ENCODE measurements at places on chromosomes 12 and 14.

GRCh38 chr14:91927800-91928199 is 19.7 kb downstream of the FBLN5 start:
- DNase-seq = no peak

DNA sequence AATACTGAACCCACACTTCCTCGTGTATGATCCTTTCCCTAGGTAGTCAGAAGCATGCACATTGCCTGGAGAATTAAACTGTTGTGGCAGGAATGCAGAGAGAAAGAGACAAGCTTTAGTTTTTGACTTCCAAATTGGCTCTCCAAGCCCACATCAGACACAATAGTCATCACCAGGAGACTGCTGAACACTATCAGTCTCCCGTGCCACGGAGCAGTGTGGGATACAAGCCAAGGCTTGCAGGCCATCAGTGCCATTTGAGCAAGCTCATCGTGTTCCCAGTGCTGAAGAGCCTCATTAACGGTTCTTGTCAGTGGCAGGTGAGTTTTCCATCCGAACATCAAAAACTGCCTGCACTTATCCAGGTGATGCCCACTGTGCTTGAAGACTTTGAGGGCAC is 410.8 kb downstream of the NAV3 start:
- no peak for DNase-seq

- no peak for DNase-seq
These were observed 111.1 kb upstream of the ARHGAP5 start for GRCh38 chr14:31965735-31966598.

DNA sequence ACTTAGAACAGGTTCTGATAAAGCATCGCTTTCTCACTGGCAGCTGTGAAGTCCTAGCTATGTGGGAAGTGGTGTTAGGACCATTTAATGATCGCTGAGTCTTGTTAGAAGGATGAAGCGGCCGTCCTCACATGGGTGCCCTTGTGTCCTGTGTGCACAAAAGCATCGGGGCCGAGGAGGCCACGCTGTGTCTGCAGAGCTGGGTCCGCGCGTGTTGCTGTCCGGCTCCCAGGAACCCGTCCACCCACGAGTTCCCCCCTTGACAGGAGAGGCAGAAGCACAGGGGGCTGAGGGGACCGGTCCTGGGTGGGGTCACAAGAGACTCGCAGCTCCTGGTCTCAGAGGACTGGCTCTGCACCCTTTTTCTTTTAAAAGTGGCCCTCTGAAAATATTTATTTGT is 90.4 kb downstream of the ADGRD1 start:
- DNase-seq = no peak

DNA sequence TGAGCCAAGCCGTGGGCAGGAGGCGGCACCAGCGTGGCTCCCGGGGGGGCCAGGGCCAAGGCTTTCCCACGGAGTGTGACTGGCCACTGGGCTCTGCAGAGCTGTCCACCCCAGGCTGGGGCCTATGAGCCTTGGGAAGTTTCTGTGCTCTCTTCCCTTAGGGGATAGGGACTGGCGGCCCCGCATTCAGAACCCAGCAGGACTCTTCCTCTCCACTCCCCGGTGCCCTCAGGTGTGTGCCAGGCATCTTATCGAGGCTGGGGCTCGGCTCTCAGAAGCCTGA is 17.8 kb upstream of the EIF2B2 start:
- no peak for DNase-seq

DNA sequence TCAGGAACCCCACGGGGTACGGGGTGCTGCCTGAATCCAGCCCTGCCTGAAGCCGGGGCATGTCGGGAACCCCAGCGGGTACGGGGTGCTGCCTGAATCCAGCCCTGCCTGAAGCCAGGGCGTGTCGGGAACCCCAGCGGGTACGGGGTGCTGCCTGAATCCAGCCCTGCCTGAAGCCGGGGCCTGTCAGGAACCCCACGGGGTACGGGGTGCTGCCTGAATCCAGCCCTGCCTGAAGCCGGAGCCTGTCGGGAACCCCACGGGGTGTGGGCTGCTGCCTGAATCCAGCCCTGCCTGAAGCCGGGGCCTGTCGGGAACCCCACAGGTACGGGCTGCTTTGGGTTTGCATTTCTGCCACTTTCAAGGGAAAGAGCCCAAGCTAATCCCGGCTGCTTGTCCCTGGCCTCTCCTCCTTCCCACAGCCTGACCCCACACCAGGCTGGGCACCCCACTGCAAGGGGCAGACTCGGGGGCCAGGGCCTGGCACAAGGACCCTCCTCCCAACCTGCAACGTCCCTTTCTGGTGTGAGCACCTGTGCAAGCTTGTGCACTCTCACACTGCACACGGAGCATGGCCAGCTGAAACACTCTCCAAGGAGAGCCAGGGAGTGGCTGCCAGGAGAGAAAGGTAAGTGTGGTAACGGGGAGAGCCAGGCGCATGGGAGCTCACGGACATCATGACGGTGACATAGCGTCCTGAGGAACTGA is 5.6 kb upstream of the FBRSL1 start:
- DNase-seq = no peak

GRCh38 chr12:112924986-112925385 is 13.3 kb upstream of the OAS3 start:
- DNase-seq = peak; percentile 22

GRCh38 chr14:105887692-105888091 is 361.3 kb downstream of the TMEM121 start:
- DNase-seq = no peak

DNA sequence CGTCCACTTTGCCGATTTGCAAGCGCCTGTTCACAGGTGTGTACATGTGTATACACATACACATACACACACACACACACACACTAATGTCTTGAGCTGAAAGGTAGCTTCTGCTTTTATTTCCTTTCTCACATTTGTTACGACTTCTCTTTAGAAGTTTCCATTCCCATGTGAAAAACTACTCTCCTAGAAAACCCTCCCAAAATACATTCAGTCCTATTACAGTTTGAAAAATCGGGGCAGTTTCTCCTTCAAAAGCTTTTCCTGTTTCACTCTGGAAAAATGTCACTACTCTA is 3.9 kb downstream of the BLTP3B start:
- DNase-seq = peak; percentile 9

DNA sequence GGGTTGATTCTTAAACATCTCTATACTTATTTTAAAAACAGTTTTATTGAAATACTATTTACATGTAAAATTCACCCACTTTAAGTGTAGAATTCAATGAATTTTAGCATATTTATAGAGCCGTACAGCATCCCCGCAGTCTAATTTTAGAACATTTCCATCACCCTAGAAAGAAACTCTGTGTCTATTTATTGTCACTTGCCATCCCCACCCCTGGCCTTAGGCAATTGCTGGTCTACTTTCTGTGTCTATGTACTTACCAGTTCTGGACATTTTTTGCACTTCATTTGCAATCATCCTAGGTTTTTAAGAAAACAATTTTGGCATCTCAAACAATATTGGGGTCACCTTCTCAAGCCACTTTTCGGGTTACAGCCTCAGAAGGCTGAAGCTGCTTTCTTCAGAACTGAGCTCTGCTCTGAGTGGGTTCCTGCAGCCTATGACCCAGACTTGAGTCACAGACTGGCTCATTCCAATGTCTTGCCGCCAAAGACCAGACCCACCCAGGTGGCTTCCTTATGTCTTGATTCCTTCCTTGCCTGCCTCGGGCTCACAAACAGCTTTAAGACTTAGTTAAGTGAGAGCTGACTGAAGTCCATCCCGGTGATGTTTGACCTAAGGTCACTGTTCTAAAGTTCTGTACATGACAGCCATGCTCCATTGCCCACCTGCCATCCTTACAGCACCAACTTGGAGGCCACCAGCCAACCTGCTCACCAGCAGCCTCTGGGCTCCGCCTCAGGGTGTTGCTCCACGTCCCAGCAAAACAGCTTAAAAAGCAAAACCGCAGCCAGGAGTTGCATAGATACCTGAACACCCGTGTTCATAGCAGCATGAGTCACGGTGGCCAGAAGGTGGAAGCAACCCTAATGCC is 131.5 kb downstream of the CHST11 start:
- no peak for DNase-seq

- no peak for DNase-seq
These were observed 111.1 kb downstream of the ERC1 start for GRCh38 chr12:1102115-1102514.

DNA sequence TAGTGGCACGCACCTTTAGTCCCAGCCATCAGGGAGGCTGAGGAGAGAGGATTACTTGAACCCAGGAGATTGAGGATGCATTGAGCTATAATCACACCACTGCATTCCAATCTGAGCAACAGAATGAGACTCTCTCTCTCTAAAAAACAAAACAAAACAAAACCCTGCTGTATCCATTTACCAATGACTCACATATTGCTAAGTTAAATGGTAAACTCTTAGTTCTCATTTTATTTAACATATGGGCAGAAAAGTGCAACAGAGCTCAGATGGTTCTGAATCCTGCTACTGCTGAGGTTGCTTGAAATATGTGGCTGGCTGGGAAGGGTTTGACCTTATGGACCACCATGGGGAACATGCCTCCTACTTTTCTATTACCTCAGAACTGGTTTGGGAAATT is 33.7 kb upstream of the CCNT1 start:
- no peak for DNase-seq

GRCh38 chr12:44433659-44434058 is 442.5 kb downstream of the NELL2 start:
- no peak for DNase-seq

DNA sequence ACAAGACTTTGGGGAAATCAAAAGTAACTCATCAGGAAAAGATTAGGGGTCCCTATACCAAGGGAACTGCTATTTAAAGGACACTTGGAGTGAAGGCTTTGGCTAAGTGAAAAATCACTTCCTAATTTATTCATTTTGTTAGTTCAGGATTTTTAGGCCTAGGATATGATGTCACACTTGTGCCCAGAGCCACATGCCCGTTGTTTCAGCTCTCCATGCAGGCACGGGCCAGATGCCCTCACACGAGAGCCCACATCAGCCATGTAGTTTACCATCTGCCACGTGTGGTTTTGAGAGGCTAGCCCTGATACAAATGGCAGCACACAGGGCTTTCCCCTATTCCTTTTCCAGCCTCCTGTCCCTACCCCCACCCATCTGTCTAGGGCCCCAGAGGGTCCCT is 11.9 kb upstream of the LRP1-AS start:
- DNase-seq = peak; percentile 60

GRCh38 chr12:100326208-100326607 is 30.7 kb upstream of the SLC17A8 start:
- no peak for DNase-seq

GRCh38 chr14:60760644-60761364 is 26.2 kb downstream of the MNAT1 start:
- DNase-seq = no peak

- DNase-seq = no peak
These were observed 36.0 kb upstream of the PSEN1 start for GRCh38 chr14:73100334-73100733.

DNA sequence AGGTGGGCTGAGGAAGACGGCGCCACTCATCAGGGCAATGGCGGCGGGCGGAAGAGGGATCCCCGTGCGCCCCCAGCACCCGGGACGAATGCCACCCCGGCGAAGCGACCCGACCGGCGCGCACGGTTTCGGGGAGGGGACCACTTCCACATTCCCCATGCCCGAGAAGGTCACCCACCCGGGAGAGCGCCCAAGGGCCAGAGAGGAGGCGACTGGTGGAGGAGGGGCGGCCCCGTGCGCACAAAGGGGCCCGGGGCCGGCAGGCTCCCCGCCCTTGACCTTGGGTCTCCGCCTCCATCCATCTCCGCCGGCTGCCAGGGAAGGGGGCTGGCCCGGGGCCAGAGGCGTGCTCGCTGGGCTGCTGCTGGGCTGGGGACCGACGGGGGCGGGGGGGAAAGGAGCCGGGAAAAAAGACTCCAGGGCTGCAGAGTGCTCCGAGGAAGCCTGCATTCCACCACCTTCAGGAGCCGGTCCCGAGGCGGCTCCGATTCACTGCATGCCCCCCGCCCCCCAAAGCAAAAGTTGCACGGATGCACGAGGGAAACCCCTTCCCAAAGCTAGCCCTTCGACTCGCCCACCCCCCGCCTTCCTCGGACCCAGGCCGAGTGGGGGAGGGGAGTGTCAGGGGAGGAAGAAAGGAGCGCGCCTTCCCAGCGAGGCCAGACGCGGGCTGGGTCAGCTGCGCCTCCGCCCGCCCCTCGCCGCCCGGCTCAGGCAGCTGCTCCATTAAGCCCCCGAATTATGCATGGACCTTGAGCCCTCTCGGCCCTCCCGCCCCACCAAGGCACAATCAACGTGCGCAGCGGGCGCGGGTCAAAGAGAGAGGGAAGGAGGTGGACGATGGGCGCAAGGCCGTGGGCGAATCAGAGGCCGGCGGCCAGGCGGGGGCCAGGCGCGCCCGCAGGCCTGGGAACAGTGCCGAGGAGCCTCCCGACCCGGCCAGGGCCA is 26.2 kb downstream of the BCL11B start:
- no peak for DNase-seq

- no peak for DNase-seq
These were observed 195.0 kb downstream of the TTC7B start for GRCh38 chr14:90621201-90621600.

DNA sequence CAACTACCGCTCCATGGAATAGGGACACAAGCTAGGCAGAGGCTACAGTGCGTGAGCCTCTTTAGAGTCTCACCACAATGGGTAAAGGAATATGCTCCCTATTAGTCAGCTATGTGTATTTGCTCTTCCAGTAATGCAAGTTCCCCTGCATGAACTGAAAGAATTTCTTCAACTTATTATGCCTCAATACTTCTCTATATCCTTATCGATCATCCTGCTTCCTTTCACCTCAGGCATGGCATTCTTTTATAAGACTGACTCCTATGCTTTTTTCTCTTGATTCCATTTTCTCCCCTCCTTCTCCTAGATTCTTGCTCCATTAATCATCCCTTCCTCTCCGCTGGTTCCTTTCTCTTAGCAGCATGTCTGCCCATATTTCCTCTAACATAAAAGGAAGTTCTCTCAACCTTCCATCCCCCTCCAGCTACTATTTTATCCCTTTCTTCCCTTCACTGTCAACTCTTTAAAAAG is 94.5 kb upstream of the CPM start:
- DNase-seq = peak; percentile 30

- DNase-seq = peak; percentile 8
These were observed 588 bp upstream of the TWF1 start for GRCh38 chr12:43806737-43807072.

GRCh38 chr12:80892597-80893445 is 44.9 kb downstream of the LIN7A start:
- DNase-seq = no peak

GRCh38 chr14:102729825-102730224 is 47.4 kb upstream of the TRAF3 start:
- DNase-seq = no peak

GRCh38 chr12:100453951-100454350 is 19.7 kb upstream of the NR1H4 start:
- DNase-seq = no peak

DNA sequence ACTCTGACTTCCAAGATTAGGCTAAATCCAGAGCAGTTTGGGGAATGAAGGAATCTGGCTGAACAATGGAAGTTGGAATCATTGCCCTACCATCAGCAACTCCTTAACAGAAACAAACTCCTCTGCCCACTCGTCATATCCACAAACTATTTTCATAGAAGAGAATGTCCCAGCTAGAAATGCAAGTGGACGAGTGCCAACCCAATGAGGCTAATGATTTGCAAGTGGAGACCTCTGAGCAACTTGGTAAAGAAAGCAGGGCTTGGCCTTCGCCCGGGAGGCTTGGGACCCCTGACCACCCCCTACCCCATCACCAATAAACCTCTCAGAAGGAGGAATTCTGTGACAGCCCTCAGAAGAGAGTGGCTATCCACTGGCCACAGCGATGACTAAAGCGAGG is 40.0 kb upstream of the DDX11 start:
- DNase-seq = no peak

- no peak for DNase-seq
These were observed 61.3 kb downstream of the SCARB1 start for GRCh38 chr12:124802361-124802760.

Measured in suppressor macrophage treated with lipopolysaccharide for 4 hours (primary cell).